ENCODE measurements at places on chromosomes 7 and 10.

- DNase-seq: no peak
These were observed 46.2 kb downstream of the PRPF18 start for GRCh38 chr10:13632884-13633440.

- no peak for DNase-seq
These were observed 183.0 kb upstream of the KCND2 start for GRCh38 chr7:120089968-120090367.

DNA sequence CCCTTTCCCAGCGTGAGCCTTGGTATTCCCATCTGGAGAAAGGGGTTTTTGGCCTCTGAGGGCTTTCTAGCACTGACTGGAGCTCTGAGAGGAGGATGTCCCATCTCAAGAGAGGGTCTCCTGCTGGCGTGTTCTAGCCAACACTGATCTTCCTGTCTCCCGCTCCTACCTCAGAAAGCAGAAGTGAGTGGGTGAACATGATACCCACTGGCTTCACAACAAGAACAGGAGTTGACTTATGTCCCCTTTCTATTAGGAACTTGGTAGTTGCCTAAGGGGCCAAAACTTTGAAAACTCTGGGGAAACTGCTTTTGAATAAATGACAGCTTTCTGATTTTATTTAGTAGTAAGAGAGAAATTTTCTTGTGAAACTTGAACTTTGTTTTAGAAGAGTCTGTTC, 113.1 kb upstream of the ADCY1 start:
- no peak for DNase-seq

- DNase-seq: no peak
These were observed 2.6 kb upstream of the ZPBP start for GRCh38 chr7:50095634-50096033.

DNA sequence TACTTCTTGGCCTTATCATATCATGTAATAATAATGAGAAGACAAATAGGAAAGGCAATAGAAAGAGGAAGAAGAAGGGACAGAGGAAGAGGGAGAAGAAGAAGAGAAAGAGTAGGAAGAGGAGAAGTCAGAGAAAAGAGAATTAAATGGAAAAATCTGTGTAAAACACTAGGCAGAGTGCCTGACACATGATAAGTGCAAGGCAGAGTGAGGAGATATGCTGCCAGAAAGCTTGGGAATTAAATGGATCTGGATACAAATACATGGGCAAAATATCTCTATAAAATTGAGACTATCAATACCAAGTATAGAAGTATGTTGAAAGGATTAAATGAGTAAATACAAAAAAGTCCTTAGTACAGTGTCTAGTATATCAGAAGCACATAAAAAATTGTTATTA, 124.8 kb downstream of the CACNA2D1 start:
- no peak for DNase-seq

DNA sequence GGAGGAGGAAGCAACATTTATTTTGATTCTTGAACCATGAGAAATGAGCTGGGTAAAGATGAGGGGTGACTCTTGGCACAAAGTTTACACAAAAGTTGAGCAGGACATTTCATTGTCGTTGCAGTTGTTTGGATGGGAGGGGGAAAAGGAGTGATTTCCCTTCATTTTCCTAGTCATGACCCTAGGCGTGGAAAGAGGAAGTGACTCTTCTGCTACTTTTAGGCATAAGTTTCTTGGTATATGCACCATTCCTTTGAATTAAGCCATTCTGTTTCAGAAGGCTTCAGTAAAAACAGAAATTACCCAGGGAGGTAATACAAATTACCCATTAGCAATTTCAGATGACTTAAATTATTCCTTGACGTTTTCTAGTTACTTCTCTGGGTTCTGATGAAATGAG, 113.9 kb upstream of the FAM171A1 start:
- DNase-seq: no peak

- DNase-seq: no peak
These were observed 6.1 kb downstream of the NAMPT start for GRCh38 chr7:106278695-106279094.

All from activated B cell treated with CpG ODN at 0.5 μM for 24 hours (primary cell).